Activated CD4-positive, alpha-beta T cell treated with anti-CD3 and anti-CD28 coated beads for 24 hours (primary cell): ENCODE measurements at places on chromosomes 7 and 10.
A peak's percentile ranks its signal among the peaks of the same experiment; 100 is the strongest.

- DNase-seq = peak; percentile 38
These were observed 6.0 kb downstream of the MBLAC1 start for GRCh38 chr7:100132697-100133151.

- no peak for DNase-seq
These were observed 206.6 kb downstream of the BAMBI start for GRCh38 chr10:28883741-28884423.

GRCh38 chr7:2969398-2970306, 74.0 kb downstream of the CARD11 start:
- no peak for DNase-seq

DNA sequence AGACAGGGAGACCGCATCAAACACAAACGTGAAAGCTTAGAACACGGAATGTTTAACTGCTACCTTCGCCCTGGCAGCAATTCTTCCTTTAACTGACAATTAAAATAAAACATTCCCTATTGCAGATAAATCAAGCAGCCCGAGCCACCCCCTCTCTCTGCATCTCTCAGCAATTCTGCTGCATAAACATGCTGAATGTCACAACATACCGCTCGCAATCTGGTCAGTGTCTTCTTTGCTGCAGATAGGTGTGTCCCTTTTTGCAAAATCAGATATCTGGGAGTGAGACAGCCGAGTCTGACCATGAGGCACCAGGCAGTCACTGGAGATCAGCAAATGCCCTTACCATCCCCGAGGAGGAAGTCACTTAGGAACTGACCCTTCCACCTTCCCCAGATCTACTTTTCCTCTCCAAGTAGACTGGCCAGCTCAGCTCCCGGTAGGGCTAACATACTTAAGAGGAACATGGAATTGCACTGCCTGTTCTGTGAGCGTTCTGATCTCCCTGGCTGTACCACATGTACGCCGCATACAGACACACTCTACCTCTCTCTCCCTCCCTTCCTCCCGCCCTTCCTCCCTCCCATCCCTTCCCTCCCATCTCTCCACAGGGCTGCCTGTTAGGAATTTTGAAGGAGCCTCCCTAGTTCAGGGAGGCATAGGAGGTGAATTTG, at the start of gene FRMD4A:
FRMD4A (minus strand) TSS at position 537 of the 674 bp plus-strand sequence.
- DNase-seq = no peak

- DNase-seq = no peak
These were observed 537.6 kb downstream of the ACTR3B start for GRCh38 chr7:153297141-153297540.

DNA sequence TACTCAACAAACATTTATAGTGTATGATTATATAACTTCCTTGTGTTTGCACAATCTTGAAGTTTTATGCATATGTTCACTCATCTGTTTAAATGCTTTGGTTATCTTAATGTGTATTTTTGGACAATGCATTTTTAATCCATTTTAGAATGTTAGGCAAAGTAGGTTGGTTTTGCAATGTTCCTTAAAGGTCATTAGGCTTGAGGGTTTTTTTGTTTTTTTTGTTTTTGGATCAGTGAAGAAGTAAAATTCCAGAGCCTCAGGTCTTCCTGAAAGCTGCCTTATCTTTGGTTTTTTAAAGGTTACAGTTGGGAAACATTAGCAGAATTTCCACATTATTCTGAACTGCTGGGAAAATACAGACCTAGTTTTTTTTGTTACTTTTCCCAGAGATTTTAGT, 12.8 kb downstream of the MDFIC start:
- no peak for DNase-seq
